ENCODE measurements at places on chromosomes 1 and 21.
A peak's percentile ranks its signal among the peaks of the same experiment; 100 is the strongest.

DNA sequence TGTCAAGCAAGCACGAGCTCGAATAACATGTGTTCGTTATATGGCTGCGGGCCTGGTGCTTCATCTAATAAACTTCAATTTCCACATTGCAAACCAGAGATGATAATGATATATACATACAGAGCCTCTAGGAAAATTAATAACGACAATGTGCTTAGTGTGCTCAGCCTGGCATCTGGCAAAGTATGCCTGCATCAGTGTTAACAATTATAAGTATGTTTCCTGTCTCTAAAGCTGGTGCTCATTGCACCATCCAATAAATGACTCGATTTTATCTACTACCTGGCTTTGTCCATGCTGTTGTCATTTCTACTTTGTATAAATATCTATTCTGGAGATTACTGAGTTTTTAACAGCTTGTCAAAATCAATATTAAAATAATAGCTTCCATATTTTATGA, 1402.6 kb downstream of the MRPL39 start:
- no peak for DNase-seq

GRCh38 chr1:151728151-151729054, 7.1 kb downstream of the RIIAD1 start:
- DNase-seq, result peak; percentile 17

GRCh38 chr1:170765279-170765678, 101.3 kb downstream of the PRRX1 start:
- no peak for DNase-seq

GRCh38 chr1:95076034-95076433, 3.3 kb upstream of the ALG14 start:
- DNase-seq, result no peak

- DNase-seq, result no peak
Measured at GRCh38 chr1:228445843-228446650, 29.4 kb upstream of the TRIM17 start.

GRCh38 chr1:10848109-10848684, 51.8 kb upstream of the CASZ1 start:
- DNase-seq, result no peak

GRCh38 chr1:213507472-213508223, 456.6 kb downstream of the RPS6KC1 start:
- DNase-seq, result no peak

- DNase-seq, result no peak
Measured at GRCh38 chr1:53651356-53651755, 87.6 kb downstream of the GLIS1 start.

Data from AG09309 (cell line).